Right lobe of liver (tissue), 6 donors: ENCODE measurements at places on chromosomes 4 and X. TPM values are rescaled to one million over a fixed set of nuclear protein-coding genes. Genes with fewer than 3 reads are reported as not detected.

Gene PNMA5
- total RNA-seq, result not detected

Gene DOK7
- 1.9 TPM for total RNA-seq

Gene GAGE13
- not detected for total RNA-seq

- no peak for DNase-seq
Measured at GRCh38 chr4:875818-876423, 50.0 kb upstream of the CPLX1 start.
